Activated gamma-delta T cell (primary cell): ENCODE measurements at places on chromosomes 4 and X.

DNA sequence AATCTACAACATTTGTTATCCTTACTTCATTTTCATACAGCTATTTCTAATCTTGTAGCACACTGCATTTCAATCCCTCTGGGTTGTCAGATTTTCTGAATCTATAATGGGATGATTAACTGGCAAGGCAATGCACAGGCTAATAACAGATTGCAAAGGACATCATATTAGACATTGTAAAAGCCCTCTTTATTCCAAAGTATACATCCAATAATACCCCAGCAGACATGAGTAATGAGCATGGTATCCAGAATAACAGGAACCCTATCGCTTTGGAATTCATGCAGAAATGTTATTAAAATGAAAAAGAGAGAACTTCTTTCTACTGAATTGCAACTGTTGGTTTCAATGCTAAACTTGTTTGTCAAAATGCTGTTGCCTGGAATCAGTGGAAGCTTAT, 122.9 kb downstream of the C4orf33 start:
- DNase-seq = no peak

DNA sequence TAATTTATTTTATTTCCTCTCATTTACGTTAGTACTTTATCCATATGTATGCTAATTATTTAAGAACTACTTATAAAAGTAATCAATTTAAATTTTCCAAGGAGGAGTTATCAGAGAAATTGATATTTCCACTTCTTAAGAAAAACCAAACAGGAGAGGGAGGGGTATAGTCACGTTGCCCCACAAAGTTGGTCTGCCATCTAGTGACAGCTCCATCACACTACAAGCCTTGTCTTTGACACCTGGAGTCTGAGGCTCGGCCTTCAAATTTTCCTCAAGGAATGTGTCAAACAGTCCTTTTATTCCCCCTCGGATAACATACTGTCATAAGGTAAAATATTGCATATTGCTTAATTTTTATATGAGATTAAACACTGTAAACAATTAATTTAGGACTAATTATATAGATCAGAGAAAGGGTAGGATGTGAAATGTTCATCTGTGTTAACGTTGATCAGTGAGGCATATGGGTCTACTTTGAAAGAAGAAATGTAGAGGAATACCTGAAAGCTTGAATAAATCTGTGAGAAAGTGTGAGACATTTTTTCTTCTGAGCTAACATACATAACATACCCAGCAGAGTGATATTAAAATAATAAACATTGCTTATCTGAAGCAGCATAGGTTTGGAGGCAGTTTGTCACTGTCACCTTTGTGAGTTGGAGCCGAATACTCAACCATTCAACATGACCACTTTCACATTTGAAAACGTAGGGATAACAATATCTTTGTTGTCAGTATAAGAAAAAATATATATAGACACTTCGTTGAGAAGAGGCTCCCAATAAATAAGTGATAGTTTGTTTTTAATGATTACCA, 114.4 kb downstream of the GLRA3 start:
- no peak for DNase-seq

- no peak for DNase-seq
These were observed 61.5 kb downstream of the TMEM131L start for GRCh38 chr4:153527690-153528089.

DNA sequence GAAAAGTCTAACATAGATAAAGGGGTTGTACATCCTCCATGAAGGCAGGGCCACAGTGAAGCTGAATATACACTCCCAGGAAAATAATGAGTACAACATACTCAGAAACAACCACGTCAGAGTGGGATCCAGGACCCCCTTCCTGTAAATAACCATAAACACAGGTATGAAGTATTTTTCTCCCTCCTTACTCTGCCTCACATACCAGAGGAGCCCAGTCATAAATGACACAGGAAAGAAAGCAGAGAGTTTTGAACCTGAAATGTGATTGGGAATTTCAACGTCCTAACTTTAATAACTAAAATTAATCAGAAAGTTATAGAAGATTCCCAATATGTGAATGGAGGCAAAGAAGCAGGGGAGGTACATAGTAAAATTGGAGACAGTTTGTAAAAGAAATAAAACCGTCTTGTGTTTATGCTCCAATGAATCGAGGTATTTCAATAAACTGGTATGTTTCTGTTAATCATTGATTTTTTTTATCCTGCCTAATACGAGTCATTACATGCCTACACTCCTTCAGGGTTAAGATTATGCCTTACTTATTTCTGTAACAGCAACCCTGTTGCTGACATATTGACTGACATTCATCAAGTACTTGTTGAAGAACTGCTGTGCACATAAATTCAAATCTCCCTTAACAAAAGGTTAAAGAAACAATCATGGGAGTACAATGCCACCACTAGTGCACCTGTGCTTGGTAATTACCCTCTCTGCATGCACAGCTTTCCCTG, 431.3 kb downstream of the KCNIP4 start:
- DNase-seq = no peak

DNA sequence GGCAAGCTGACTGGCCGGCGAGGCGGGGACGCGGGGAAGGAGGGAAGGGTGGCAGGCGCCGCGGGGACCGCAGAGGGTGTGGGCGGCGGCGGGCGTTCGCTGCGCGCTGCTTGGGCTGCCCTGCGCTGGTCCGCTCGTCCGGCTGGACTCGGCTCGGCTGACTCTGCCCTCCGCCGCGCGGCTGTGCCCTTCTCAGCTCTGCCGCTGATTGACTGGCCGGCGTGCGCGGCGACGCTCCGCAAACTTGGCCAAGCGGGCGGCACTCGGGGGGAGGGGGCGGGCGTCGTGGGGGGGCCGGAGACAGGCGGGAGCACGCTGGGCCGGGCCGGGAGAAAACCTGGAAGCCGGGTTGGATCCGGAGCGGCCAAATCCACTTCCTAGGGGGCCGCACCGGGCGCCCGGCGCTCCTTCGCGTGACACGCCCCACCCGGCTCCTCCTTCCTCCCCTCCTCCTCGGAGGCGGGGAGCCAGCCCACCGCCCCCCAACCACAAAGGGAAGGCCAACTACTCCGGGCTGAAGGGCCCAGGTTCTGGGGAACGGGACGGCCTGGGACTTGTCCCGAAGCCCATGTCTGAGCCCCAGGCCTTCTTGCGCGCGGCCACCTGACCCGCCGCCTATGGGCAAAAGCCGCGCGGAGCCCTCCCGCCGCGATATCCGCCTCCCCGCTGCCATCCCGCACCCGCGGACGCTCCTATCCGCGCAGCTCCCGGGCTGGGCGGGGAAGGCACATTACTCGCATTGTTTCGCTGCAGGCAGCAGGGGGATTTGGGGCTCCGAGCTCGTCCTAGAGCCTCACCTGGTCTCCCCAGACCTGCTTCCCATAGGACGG, at the start of gene GPC4:
GPC4 (minus strand) TSS at position 214 of the 830 bp plus-strand sequence. CDS start 524 bp downstream, outside the sequence.
- peak; percentile 8 for DNase-seq

GRCh38 chr4:7812231-7812857, 127.3 kb downstream of the AFAP1 start:
- no peak for DNase-seq

- no peak for DNase-seq
These were observed 38.5 kb upstream of the POU3F4 start for GRCh38 chrX:83469551-83469950.

DNA sequence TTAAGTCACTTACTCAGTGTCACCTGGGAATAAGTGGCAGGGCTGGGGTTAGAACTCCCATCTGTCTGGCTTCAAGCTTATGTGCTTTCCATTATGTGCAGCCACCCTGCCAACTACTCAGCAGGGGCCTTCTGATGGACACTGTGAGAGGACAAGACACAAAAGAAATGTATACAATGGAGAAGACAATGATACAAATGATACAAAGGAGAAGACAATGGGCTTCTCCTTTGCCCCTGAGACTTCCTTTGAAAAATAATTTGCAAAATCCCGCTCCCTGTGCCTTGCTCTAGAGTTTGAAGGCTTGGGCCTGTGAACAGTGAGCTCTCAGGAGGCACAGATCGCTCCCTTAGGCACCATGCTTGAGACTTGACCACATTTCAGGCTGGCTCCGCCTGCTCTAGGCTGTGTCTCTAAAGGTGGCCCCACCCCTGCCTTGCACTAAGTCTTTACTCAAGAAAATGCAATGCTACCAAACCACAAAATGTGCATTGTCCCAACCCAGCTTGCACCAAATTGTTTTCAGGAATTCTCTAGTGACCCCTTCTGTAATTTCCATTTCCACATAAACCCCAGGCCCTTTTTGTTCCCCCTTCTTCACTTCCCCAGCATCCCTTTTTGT, 27.1 kb upstream of the STX18 start:
- no peak for DNase-seq
